Left renal pelvis (tissue), 4 donors: ENCODE measurements at places on chromosomes 11 and 22.

GRCh38 chr11:69918231-69918937, 99.2 kb upstream of the FGF3 start:
- no peak for DNase-seq

GRCh38 chr11:94794287-94795168, 26.4 kb downstream of the AMOTL1 start:
- no peak for DNase-seq

GRCh38 chr11:114059278-114059983, at the start of gene ZBTB16:
Gene ZBTB16 (plus strand): TSS chr11:114059711. CDS start chr11:114063301, 3,590 bp downstream.
- DNase-seq: peak; percentile 50

DNA sequence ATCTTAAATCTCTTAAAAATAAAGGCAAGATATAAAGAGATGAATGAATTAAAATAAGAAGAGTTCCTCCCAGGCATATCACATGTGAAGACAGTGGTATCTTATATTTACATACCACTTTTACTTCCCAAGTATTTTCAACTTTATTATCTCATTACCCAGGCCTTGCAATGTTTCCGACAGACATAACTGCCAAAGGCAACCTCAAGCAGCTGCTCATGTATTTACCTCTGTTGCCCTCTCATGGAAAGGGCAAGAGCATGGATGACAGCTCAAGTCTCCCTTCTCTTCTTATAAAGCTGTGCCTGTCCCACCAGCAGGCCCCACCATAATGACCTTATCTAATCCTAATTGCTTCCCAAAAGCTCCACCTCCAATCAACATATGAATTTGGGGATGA, 894.2 kb downstream of the NTM start:
- no peak for DNase-seq

- DNase-seq: no peak
These were observed 23.1 kb downstream of the CSF2RB start for GRCh38 chr22:36936362-36937116.

- no peak for DNase-seq
These were observed 34.1 kb downstream of the LMO1 start for GRCh38 chr11:8229299-8230177.

DNA sequence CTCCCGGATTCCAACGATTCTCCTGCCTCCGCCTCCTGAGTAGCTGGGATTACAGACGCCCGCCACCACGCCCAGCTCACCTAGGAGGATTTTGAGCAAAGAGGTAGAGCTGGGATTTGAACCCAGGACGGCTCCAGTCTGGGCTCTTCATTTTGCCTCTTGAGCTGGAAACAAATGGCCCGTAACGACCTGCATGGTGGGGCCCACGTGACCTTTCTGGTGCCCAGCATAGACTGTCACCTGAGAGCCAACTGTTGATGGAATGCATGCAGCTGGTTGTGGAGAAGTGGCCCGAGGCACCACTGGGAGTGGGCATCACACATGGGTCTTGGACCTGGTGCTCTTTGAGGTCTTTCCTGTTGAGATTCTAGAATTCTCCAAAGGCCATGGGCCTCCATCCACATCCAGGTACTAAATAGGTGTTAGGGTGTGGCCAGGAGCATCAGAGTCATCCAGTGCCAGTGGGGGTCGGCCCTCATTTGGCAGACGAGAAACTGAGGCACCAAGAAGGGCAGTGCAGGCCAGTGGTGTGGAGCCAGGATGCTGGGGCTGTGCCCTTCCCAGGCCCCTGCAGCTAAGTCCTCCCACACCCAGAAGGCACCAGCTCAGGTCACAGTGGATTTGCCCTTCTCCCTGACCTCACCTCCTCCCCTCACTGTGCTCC, 3.9 kb downstream of the ATF4 start:
- no peak for DNase-seq

DNA sequence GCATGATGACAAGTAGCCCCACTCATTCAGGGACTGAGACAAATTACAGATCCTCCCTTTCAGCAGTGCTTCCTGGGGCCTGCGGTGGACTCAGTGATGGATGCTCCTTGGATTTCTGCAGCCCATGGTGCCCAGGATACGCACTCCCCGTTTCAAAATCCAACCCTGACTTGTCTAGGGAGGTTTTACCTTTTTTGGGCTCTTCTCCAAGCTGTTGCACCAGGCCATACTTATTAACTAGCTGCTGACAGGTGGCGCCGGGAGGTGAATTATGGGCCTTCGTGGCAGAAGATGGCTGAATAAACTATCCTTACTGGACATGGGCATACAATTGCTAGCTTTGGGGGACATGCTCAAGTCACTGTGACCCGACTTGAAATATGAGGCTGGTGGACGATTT, 324.3 kb upstream of the SYN3 start:
- no peak for DNase-seq

GRCh38 chr22:44627521-44628139, 74.4 kb upstream of the PRR5 start:
- DNase-seq: no peak

DNA sequence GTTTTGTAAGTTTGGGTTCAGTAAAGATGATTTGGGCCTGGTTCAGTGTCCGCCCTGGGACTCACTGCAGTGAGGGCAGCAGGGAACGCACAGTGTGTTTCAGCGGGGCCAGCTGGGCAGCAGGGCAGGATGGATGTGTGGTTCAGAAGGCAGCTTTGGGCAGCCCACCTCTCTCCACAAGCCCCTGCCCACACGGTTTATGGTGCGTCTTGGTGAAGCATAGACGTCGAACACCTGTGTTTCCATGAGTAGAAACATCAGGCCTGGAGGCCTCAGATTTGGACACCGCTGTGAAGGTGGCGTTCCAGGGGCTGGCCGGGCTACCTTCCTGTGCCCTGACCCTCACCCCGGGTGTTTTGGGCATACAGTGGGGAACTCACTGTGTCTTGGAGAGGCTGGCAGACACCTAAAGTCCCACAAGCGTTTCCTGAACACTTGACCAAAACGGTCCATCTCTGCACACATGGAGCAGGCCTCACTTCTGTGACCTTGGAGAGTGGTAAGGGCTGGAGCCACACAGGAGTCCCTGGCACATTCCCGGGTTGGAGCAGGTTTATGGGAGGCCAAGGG, 59.0 kb downstream of the ST14 start:
- DNase-seq: no peak

DNA sequence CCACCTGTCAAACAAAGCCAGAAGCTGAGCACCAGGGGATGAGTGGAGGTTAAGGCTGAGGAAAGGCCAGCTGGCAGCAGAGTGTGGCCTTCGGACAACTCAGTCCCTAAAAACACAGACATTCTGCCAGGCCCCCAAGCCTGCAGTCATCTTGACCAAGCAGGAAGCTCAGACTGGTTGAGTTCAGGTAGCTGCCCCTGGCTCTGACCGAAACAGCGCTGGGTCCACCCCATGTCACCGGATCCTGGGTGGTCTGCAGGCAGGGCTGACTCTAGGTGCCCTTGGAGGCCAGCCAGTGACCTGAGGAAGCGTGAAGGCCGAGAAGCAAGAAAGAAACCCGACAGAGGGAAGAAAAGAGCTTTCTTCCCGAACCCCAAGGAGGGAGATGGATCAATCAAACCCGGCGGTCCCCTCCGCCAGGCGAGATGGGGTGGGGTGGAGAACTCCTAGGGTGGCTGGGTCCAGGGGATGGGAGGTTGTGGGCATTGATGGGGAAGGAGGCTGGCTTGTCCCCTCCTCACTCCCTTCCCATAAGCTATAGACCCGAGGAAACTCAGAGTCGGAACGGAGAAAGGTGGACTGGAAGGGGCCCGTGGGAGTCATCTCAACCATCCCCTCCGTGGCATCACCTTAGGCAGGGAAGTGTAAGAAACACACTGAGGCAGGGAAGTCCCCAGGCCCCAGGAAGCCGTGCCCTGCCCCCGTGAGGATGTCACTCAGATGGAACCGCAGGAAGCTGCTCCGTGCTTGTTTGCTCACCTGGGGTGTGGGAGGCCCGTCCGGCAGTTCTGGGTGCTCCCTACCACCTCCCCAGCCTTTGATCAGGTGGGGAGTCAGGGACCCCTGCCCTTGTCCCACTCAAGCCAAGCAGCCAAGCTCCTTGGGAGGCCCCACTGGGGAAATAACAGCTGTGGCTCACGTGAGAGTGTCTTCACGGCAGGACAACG, 11.7 kb downstream of the CXCR5 start:
- no peak for DNase-seq

GRCh38 chr11:134677891-134678551, 266.0 kb upstream of the B3GAT1 start:
- no peak for DNase-seq

DNA sequence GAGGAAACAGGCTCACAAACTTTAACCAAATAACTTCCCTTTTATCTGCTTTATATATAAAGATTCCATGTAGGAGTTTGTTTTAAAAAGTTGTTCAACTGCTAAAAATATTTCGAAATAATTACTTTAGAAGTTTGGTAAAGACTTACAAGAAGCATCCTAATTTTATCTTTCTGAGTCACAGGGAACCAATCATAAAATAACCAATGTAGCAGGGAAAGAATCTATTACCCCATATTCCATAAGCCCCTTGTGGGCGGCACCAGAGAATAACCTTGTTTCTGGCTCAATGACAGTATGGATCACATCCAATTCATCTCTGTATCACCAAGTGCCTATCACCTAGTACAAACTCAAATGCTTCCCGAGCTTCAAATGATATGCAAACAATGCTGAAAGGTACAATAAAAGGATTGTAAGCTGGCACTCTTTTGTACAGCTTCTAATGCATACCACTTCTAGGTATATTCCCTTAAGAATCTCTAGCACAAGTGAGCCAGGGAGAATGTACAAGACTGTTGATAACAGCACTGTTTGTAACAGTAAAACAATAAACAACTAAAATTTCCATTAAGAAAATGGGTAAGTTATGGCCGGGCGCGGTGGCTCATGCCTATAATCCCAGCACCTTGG, 158.4 kb downstream of the ATG16L2 start:
- DNase-seq: no peak

GRCh38 chr11:92829671-92830070, 139.8 kb upstream of the MTNR1B start:
- no peak for DNase-seq

DNA sequence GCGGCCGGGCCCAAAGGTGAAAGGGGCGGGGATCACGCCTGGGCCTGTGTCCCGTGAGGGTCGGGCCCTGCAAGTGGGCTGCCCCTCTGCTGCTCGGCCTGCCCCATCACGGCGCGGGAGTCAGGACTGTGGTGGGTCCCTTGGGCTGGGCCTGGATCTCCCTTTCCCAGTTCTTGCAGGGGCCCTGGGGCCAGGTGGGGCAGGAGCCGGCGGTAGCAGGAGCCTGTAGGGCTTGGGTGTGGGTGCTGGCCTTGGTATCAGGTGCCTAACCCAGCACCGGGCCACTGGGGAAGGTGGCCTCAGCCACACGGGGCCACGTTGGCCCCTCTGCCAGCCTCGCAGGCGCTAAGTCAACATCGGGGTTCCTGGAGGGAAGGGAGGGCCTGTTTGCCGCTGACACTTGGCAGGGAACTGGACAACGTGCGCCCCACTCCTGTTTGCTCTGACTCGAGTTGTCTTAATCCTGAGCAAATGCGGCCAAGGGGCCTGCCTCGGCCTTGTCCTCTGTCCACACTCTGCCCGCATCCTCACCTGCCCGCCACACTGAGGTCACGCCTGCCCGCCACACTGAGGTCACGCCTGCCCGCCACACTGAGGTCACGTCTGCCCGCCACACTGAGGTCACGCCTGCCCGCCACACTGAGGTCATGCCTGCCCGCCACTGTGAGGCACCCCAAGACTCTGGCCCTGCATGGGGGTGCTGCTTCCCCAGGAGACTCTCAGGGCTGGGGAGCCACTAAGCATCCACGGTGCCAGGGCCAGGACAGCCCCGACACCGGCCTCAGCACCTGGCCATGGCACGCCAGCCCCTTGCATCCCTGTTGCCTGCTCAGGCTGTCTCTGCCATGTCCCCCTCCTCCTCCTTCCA, 14.2 kb upstream of the MUC5B start:
- no peak for DNase-seq

GRCh38 chr11:65444314-65445051, 21.9 kb downstream of the NEAT1 start:
- no peak for DNase-seq

- no peak for DNase-seq
These were observed 64.8 kb downstream of the MUC15 start for GRCh38 chr11:26507229-26507628.
